ENCODE measurements at places on chromosomes 3 and 15. TPM values are rescaled to one million over a fixed set of nuclear protein-coding genes. Genes with fewer than 3 reads are reported as not detected.

Gene C15orf62
- 0.61 TPM for total RNA-seq

Gene NIPA2
- total RNA-seq: 59.2 TPM

Gene PRICKLE2
- total RNA-seq: not detected

Gene EXOSC7
- 80.7 TPM for total RNA-seq

Gene APOD
- total RNA-seq: not detected

Gene CCNB2
- 64.4 TPM for total RNA-seq

Gene MUC13
- not detected for total RNA-seq

Gene PFN2
- 4.7 TPM for total RNA-seq

Gene CPNE4
- total RNA-seq: not detected

Gene GOLGA6L7
- not detected for total RNA-seq

DNA sequence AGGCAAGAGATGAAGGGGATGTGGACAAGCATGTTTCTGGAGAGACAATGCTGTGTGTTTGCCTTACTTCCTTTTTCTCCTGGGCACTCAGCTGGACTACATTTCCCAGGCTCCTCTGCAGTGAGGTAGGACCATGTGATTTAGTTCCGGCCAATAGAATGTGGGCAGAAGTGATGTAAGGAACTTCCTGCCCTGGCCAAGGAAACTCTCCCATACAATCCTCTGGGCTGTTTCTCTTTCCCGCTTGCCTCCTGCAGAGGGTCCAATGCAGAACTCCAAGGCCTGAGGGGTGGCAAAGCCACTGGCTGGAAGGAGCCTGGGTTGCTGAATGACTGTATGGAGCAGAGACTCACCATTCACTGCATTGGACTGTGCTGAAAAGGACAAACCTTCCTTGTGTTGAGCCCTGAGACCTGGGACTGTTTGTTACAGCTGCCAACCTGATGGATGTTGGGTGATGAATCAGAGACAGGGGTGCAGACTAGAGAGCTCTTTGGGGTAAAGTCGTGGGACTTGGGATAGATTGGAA, 82.7 kb upstream of the SLC6A6 start:
- DNase-seq: peak; percentile 54

- DNase-seq: no peak
Measured at GRCh38 chr15:65631503-65631902, 9.8 kb downstream of the SLC24A1 start.

DNA sequence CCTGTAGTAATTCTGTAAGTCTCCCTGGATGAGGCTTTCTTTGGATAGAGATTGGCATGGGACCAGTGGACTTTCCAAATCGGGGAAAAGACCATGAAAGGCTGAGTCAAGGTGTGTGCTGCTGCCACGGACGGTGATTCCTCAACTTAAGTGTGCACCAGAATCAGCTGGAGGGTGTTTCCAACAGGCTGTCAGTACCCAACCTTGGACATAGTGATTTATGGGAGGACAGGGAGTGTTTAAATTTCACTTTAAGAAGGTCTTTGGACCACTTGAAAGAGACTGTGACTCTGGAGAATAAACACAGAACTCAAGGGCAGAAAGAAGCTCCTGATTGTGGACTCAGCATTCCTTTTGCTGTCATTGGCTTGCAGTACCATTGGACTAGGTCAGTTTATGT, 20.4 kb upstream of the CHST2 start:
- DNase-seq: no peak

DNA sequence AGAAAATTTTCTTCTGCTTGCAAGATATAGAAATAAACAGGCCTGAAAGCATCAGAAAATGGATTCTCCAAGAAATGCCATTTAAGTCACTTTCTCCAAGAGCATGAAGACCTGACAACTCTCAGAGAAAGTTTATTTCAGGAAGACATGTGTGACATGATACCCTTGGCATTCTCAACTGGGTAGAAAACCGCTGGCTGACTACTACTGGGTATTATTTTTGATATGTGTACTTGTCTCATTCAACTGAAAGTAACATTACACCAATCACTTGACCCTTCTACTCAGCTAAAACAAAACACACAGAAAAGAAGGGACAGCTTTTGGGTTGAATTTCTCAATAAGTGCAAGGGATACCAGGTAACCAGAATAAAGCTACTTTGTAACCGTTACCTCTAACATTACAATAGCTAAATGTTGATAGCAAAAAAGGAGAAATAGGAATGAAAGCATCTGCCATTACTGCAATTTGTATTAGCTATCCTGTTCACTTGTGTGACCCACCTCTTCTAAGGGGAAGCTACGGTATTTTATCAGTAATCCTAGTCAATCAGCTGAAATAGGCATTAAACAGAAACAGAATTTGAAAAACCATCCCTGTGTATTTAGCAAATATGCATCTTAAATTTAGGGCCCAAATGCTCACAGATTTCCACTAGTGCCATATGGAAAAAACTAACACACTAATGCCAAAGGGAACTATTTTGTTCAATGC, 7.3 kb downstream of the TRA2B start:
- no peak for DNase-seq

GRCh38 chr3:187291001-187291511, 481 bp downstream of the MASP1 start:
- no peak for DNase-seq

DNA sequence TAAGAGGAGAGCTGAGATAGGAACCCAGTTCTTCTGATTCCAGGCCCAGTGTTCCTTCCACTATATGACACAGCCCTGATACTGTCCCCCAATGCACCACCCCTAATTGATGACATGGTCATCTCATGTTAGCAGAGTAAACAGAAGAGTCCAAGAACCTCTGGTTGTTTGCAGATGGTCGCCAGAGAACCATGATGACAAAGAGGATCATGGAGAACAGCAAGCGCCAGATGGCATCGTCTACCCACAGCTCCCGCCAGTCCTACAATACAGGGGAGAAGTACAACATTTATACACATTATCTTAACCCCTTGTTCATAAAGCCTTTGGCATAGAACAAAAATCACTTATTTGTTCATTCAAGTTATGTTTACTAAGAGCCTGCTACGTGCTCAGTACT, 18.5 kb upstream of the VPS39 start:
- no peak for DNase-seq

DNA sequence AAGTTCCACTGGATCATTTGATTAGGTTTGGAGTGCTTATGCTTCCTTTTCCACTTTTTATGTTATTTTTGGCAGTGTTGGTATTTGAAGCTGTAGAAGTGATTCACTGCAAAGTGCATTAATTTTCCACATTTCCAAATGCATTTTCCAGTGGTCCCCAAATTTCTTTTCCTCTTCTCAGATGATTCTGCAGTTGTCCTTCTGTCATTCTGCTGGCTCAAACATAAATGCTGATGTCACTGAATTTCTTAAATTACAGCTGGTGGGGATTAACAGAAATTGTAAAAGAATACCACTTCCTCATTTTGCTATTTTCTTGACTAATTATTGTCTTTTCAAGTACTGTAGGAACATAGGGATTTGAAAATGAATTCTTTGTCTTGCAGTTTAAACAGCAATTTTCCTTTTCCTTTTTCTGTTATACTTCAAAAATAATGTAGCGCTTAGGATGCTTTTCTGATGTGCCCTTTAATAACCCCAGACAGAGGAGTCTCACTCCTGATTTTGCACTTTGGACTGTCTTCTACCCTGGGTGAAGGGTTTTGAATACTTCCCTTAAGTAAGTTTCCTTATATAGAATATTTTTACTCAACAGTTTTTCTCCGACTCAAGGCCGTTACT, 25.0 kb downstream of the MITF start:
- no peak for DNase-seq

- no peak for DNase-seq
Measured at GRCh38 chr3:57956119-57956832, 51.9 kb upstream of the FLNB start.

DNA sequence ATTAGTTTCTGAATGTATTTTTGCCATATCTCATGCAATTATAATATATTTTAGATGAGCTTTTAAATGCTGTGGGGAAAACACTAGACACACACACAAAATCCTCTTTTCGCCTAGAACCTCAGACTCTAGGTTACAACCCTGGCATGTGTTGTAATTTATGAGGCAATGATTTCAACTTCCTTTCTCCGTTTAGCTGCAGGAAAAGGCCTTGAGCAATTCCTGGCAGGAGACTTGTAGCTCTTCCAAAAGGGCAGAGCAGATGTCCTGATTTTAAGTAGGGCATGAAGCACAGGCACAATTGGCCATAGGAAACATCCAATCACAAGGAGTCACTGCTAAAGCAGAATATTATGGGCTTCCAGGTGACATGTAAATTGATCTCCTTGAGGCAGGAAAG, 82.0 kb downstream of the GPR156 start:
- no peak for DNase-seq

GRCh38 chr3:87873136-87873535, 185.7 kb downstream of the CGGBP1 start:
- no peak for DNase-seq

GRCh38 chr15:51816611-51817010, 12.8 kb upstream of the TMOD3 start:
- no peak for DNase-seq

- peak; percentile 33 for DNase-seq
Measured at GRCh38 chr15:86611417-86612040, 531.9 kb downstream of the AGBL1 start.

DNA sequence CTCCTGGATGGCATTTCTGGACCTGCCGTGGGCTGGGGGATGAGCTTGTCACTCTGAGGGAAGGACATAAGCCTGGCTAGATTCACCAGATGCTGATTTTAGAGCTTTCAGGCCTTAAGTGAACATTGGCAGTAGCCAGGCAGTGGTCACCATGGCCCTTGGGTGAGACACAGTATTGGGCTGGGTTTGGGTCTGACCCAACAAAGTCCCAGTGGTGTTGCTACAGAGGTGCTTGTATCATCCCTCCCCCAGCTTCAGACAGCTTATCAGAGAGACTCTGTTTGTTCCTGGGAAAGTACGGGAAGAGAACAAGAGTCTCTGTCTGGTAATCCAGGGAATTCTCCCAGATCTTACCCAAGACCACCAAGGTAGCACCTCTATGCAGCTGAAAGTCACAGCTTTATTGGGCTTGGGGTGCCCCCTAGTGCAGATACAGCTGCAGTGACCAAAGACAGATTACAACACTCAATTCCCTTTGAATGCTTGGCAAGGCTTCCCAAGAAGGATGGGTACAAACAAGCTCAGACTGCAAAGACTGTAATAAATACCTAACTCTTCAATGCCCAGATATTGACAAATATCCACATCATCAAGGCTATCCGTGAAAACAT, 9.8 kb upstream of the RUVBL1 start:
- DNase-seq: peak; percentile 60

- DNase-seq: no peak
Measured at GRCh38 chr3:101810022-101810418, 31.0 kb downstream of the NXPE3 start.

GRCh38 chr3:167684388-167684993, 30.7 kb upstream of the WDR49 start:
- peak; percentile 61 for DNase-seq

- DNase-seq: no peak
Measured at GRCh38 chr3:105813710-105814109, 55.1 kb downstream of the CBLB start.

GRCh38 chr15:70558406-70559264, 204.7 kb downstream of the UACA start:
- no peak for DNase-seq

DNA sequence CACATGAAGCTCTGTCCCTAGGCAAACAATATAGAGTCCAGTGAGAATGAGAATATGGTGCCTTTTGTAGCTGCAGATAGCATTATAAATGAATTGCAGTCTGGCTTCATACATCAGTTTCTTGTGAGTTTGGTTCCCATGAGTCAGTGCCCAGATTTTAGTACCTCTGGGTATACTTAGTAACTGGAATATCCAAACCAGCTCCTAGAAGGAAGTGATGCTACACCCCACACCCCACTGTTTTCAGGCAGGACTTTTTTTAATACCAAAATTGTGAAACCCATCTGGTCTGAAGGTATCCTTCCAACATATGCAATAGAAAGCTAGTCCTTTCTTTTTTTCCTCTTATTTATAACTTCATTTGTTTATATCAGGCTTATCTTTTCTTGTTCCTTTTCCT, 42.1 kb upstream of the FOXP1 start:
- DNase-seq: no peak

DNA sequence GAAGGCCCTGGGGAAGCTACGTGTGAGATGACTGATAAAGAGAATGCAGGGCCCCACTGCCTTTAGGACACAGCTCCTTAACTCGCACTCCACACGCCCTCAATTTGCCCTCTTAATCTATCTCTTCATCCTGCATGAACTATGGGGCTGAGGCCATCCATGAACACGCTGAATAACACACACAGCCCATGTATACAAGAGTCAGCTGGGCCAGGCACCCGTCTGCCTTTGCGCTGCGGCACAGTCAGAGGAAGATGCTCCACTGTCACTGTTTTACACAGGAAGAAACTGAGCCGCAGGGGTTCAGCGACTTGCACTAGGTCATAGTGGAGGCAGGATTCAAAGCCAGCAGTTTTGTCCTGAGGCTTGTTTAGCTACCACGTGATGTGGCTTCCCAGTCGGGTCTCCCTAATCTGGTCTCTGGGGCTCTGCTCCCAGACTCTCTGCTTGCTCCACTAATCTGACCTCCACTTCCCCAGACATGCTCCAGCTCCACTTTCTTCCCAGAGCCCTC, 43.9 kb downstream of the TLE3 start:
- no peak for DNase-seq

GRCh38 chr3:114417675-114418074, 123.8 kb downstream of the TIGIT start:
- DNase-seq: no peak

GRCh38 chr3:140754936-140755335, 77.1 kb downstream of the TRIM42 start:
- DNase-seq: no peak

DNA sequence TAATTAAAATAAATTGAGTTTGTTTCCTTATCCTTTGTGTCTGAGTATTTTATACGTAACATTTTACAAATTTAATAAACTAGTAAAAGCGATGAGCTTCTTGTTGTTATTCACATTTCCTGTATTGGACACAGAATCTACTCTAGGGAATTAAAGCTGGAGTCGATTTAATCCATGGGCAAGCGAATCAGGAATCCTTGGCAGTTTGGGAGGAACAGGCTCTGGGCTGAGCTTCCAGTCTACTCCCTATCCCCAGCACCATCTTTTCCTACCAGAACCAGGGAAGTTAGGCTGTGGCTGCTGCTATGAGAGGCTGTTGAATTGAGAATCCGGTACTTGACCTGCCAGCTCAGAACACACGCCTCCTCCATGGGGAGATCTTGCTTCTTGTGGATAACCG, 437.3 kb upstream of the TPM1 start:
- DNase-seq: no peak

DNA sequence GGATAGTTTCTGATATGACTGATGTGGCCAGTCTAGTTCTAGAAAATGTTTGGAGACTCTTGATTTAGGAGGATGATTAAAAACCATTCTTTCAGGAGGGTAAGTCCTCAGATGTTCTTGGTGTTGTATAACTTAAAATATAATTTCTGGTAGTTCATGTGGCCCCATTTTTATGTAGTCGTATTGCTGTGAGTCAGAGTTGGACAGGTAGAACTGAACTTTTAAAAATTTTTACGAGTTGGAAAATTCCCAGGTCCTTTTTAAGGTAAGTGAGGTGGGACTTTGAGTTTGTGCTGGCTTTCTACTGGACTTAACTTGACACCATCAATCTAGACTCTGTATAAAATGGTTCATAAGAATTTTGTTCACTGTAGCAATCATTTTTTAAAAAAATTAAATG, 92.3 kb downstream of the TCF12 start:
- no peak for DNase-seq

GRCh38 chr3:113128386-113129015, 82.9 kb upstream of the BOC start:
- no peak for DNase-seq

- no peak for DNase-seq
Measured at GRCh38 chr3:177430653-177431052, 233.4 kb upstream of the TBL1XR1 start.
